SJCRH30 (cell line): ENCODE measurements at places on chromosomes 3 and 15.

- no peak for DNase-seq
Measured at GRCh38 chr3:127084401-127084990, 101.6 kb downstream of the PLXNA1 start.

DNA sequence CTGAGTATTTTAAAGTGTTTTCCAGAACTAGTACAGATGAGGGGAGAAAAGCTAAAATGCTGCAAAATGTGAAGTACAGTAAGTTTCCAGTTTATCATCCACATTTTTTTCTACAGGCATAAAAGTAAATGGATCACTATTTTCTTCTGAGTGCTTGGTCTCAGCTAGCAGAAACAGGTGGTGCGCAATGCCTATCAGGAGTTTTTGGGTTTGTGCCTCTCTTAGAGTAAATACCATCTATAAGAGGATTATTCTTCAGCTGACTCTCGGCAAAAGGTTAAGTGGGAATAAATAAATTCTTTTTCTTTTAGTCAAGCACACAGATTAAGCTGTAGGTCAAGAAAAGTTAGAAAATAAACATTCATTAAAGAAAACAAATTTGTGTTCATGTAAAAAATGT, 1027.7 kb downstream of the PLOD2 start:
- DNase-seq: no peak

- DNase-seq: no peak
Measured at GRCh38 chr15:66193066-66193465, 60.5 kb downstream of the MEGF11 start.

- DNase-seq: no peak
Measured at GRCh38 chr3:107325446-107325845, 51.8 kb upstream of the CCDC54 start.

- DNase-seq: no peak
Measured at GRCh38 chr15:88954431-88955277, 41.5 kb upstream of the MFGE8 start.
